CD4-positive, CD25-positive, alpha-beta regulatory T cell (primary cell): ENCODE measurements at places on chromosomes 1 and 21. TPM values are rescaled to one million over a fixed set of nuclear protein-coding genes. Genes with fewer than 3 reads are reported as not detected.

LMX1A gene
- polyA plus RNA-seq, result not detected

DNA sequence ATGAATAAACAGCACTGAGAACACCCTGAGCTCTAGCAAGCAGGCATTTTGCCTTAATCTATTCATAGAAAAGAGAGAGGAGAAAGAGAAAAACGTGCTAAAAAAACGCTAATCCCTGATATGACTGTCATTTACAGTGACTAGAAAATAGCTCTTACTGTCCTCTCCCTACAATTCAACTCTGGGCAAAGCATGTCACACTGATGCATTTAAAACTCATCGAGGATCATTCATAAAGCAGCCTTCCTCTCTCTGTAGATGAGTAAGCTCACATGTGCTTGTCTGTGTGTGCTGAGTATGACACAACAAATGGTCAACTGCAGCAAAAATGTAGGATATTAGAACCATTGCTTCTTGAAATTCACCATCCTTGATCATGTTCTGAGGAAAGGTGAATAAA is 109.0 kb downstream of the SGIP1 start:
- H3K36me3 ChIP-seq, result no peaks in the 10 kb centered on the region
- no peak overlapping the region for H3K4me3 ChIP-seq
- DNase-seq, result no peak
- no peak overlapping the region for H3K27ac ChIP-seq

- no peaks in the 10 kb centered on the region for H3K27me3 ChIP-seq
- peaks cover 45% of the 10 kb centered on the region for H3K4me1 ChIP-seq
- no peak for DNase-seq
- H3K27ac ChIP-seq, result no peak overlapping the region
These were observed 7.7 kb downstream of the IFI6 start for GRCh38 chr1:27664291-27664690.

C1orf116 gene
- polyA plus RNA-seq, result not detected

GRCh38 chr21:43193088-43193650 is 24.4 kb downstream of the CRYAA start:
- peaks cover 4% of the 10 kb centered on the region for H3K4me1 ChIP-seq
- no peak overlapping the region for H3K27ac ChIP-seq
- no peak overlapping the region for H3K4me3 ChIP-seq
- no peak for DNase-seq
- no peaks in the 10 kb centered on the region for H3K36me3 ChIP-seq

- H3K27ac ChIP-seq, result no peak overlapping the region
- H3K27me3 ChIP-seq, result no peaks in the 10 kb centered on the region
- H3K4me3 ChIP-seq, result no peak overlapping the region
- H3K4me1 ChIP-seq, result no peaks in the 10 kb centered on the region
- H3K36me3 ChIP-seq, result no peaks in the 10 kb centered on the region
These were observed 120.7 kb downstream of the CNIH3 start for GRCh38 chr1:224736619-224737352.

GRCh38 chr1:111732718-111733117 is 6.5 kb downstream of the INKA2 start:
- H3K4me3 ChIP-seq, result no peak overlapping the region
- H3K36me3 ChIP-seq, result no peaks in the 10 kb centered on the region
- DNase-seq, result no peak
- H3K4me1 ChIP-seq, result peaks cover 1% of the 10 kb centered on the region

SLC16A4 gene
- 0.57 TPM for polyA plus RNA-seq

GRCh38 chr1:227422581-227422980 is 104.3 kb upstream of the CDC42BPA start:
- H3K4me3 ChIP-seq, result no peak overlapping the region
- no peaks in the 10 kb centered on the region for H3K36me3 ChIP-seq
- no peak overlapping the region for H3K27ac ChIP-seq
- H3K27me3 ChIP-seq, result no peaks in the 10 kb centered on the region
- DNase-seq, result no peak

PTGFR gene
- polyA plus RNA-seq, result not detected

DMRTB1 gene
- not detected for polyA plus RNA-seq

UBE2U gene
- polyA plus RNA-seq, result not detected

RERE gene
- 5.7 TPM for polyA plus RNA-seq
